ENCODE measurements at places on chromosomes 6 and 20. TPM values are rescaled to one million over a fixed set of nuclear protein-coding genes. Genes with fewer than 3 reads are reported as not detected.

NKX2-2 gene
- not detected for polyA plus RNA-seq

SERINC1 gene
- 164 TPM for polyA plus RNA-seq

GPSM3 gene
- polyA plus RNA-seq = 71.0 TPM

LPA gene
- not detected for polyA plus RNA-seq

GCM1 gene
- polyA plus RNA-seq = 0.22 TPM

WFDC2 gene
- 4.3 TPM for polyA plus RNA-seq

RBPJL gene
- polyA plus RNA-seq = 0.19 TPM

ANKRD66 gene
- not detected for polyA plus RNA-seq

TTK gene
- polyA plus RNA-seq = not detected

OLIG3 gene
- polyA plus RNA-seq = not detected

SLC22A3 gene
- polyA plus RNA-seq = 2.8 TPM

ISM1 gene
- 9.3 TPM for polyA plus RNA-seq

KCNB1 gene
- 0.64 TPM for polyA plus RNA-seq

ANGPT4 gene
- polyA plus RNA-seq = 0.30 TPM

ADIG gene
- polyA plus RNA-seq = not detected

SULF2 gene
- 57.0 TPM for polyA plus RNA-seq

SNAI1 gene
- polyA plus RNA-seq = 21.5 TPM

L3MBTL3 gene
- polyA plus RNA-seq = 1.1 TPM

PPP1R11 gene
- 34.0 TPM for polyA plus RNA-seq

ELOVL2 gene
- polyA plus RNA-seq = 1.4 TPM

BPIFB4 gene
- not detected for polyA plus RNA-seq

ULBP2 gene
- polyA plus RNA-seq = 1.6 TPM

HACE1 gene
- 8.1 TPM for polyA plus RNA-seq

C20orf204 gene
- 0.56 TPM for polyA plus RNA-seq

TMEM244 gene
- not detected for polyA plus RNA-seq

UBE2J1 gene
- 37.5 TPM for polyA plus RNA-seq

FGD2 gene
- 10.1 TPM for polyA plus RNA-seq

LHFPL5 gene
- polyA plus RNA-seq = not detected

RAET1L gene
- polyA plus RNA-seq = 0.06 TPM

RNF144B gene
- 16.5 TPM for polyA plus RNA-seq

TNFRSF21 gene
- 24.4 TPM for polyA plus RNA-seq

SLC12A5 gene
- 0.39 TPM for polyA plus RNA-seq

TPX2 gene
- polyA plus RNA-seq = 0.33 TPM

ZC2HC1B gene
- polyA plus RNA-seq = 0.07 TPM

TNNC2 gene
- polyA plus RNA-seq = 3.0 TPM

ASIP gene
- 0.39 TPM for polyA plus RNA-seq

SCP2D1 gene
- polyA plus RNA-seq = not detected

CTCFL gene
- 0.11 TPM for polyA plus RNA-seq

TSBP1 gene
- not detected for polyA plus RNA-seq

CLIC5 gene
- polyA plus RNA-seq = 11.0 TPM

GRM1 gene
- polyA plus RNA-seq = 0.02 TPM

WFDC12 gene
- not detected for polyA plus RNA-seq

FAM83C gene
- polyA plus RNA-seq = not detected

ZNF292 gene
- 3.6 TPM for polyA plus RNA-seq

PRDM13 gene
- polyA plus RNA-seq = not detected

DDX27 gene
- 30.5 TPM for polyA plus RNA-seq

HLA-DOA gene
- polyA plus RNA-seq = 3.3 TPM

KHDC1 gene
- polyA plus RNA-seq = 2.0 TPM

C6orf163 gene
- polyA plus RNA-seq = 0.31 TPM

MLN gene
- not detected for polyA plus RNA-seq

ZNF334 gene
- 2.3 TPM for polyA plus RNA-seq

PPIL4 gene
- 6.7 TPM for polyA plus RNA-seq

ENPP5 gene
- 4.1 TPM for polyA plus RNA-seq

POLR1C gene
- 17.0 TPM for polyA plus RNA-seq

Measured in adipose tissue (tissue), 3 donors.